Type B pancreatic cell (in vitro differentiated cells): ENCODE measurements at places on chromosomes 6 and 20. TPM values are rescaled to one million over a fixed set of nuclear protein-coding genes. Genes with fewer than 3 reads are reported as not detected.

- no peak for DNase-seq
Observed at GRCh38 chr6:21219856-21220255, 373.7 kb upstream of the SOX4 start.

The MAFB gene
- 104 and 114 TPM in 2 replicates for total RNA-seq

DNA sequence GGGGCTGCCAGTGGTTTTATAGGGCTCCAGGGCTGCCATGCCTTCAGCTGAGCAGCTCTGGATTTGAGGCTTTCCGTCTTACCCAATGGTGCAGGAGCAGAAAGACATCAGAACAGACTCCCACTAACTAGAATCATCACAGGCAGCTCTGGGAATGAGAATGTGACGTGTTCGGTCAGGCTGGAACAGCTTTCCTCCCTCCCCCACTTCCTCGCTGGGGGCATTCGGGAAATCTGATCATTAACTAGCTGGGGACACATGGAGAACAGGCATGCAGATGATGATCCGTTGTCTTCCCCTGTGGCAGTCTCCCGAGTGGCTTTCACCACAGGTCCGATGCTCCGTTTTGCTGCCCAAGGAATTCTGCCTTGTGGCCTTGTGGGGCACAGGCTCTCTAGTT, 5.5 kb upstream of the MTG2 start:
- DNase-seq, result no peak

DNA sequence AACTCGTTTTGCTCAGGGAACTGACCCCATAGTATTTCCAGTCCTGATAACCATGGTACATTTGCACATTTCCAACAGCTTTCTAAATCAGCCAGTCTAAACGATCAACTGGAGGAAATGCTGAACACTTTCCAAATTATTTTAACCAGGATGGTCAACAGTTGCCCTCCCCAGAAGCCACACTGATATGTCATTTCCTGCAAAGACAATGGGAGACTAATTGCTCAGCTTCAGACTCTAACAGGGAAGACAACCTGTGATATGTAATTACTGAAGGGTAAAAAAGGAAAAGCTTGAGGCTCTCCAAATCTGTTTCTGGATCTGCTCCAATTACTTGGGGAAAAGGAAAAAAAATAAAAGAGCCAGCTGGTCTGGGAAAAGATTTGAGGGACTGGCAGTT, 88.8 kb downstream of the FYN start:
- no peak for DNase-seq

The RBPJL gene
- total RNA-seq, result not detected in 2 replicates

DNA sequence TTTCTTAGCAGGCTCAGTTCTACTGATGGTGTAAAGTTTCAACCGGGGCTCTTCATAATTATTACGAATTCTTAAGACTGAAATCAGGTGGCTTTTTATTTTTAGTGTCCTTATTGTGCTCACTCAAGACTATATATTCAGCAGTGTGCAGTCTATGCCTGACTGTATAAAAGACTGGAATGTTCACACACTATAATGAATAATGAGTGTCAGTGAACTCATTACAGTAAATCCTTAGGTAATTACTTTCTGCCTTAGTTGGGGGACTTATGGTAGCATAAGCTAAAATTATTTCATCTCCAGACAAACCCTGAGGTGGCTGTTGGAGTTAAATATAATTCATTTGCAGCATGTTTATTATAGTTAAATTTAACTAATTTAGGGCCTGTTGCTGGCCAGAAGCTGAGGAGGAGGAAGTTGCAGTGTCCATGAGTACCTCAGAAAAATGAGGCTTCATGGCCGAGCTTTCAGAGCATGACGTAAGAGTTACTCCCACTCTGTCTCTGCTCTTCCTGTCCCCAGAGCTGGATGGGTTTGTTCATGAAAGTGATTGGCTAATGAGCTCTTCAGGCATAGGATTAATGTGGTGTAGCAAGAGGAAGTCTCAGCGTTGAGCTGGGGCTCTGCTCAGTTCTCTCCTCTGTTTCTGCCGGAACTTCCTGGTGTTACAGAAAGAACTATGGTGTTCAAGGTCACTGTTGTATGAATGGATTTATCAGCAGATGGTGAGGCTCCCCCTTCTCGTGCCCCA, 335.7 kb downstream of the NRN1 start:
- DNase-seq, result peak; percentile 40

DNA sequence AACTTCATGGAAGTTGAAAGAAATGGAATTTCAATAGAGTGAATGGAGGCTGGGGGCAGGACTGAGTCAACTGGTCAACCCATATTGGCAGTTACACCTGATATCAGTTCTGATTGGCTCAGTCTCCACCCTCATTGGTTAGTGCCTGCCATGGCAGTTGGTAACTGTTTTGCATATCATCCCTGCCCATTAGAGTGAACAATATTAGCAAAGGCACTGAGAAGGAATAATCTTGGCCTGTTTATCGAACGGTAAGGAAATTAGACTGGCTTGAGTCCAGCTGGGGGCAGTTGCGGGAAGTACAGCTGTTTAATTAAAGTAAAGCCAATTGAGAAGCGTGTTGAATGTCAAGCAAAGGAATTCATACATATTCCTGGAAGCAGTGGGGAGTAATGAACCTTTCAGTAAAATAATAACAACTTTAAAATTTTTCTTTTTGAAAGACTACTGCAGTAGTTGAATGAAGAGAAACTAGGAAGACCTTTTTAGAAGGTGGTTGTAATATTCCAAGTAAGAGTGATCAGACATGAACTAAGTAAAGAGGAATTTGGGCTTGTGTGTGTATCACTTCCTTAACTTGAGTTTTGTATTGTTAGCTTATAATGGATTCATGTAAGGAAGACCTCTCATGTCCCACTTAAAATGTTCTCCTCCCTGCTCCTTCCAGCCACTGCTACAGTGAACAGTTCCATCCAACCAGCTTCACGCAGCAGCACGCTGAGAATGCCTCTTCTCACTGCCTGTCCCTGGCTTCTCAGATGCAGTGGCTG, 17.2 kb upstream of the FAM50B start:
- no peak for DNase-seq

- peak; percentile 76 for DNase-seq
Observed at GRCh38 chr6:26550250-26550993, 12.3 kb downstream of the HMGN4 start.

DNA sequence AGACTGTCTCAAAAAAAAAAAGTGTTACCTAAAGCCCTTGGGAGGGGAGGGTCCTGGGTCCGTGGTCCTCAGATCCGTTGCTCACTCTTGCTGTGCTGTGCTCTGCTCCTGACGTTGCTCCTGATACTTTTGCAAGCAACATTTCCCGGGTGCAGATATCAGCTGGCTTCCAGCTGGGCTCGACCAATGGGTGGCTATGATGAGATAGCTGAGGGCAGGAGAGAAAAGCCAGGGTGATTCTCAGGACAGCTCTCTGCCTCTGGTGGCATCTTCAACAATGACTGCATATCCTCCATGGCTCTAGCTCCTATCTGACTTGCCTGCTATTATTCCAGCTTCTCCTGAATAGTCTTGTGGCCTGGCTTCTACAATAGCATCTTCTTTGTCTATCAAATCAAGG, 134.5 kb downstream of the RPS12 start:
- DNase-seq, result no peak

DNA sequence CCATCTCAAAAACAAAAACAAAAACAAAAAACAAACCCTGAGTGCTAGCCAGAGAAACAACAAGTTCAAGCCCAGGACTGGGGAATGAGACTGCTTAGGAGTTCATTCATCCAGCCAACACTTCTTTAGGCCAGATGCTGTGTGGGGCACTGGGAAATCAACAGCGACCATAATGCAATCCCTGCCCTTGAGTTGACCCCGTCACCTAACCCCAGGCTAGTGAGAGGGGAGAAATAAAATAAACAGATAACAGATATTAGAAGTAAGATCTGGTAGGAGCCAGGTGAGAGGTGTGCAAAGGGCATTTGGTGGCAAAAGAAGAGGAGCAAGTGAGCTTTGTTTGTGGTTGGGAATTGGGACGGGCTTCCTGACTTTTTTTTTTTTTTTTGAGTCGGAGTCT, 4.9 kb upstream of the RPL10A start:
- DNase-seq, result no peak

DNA sequence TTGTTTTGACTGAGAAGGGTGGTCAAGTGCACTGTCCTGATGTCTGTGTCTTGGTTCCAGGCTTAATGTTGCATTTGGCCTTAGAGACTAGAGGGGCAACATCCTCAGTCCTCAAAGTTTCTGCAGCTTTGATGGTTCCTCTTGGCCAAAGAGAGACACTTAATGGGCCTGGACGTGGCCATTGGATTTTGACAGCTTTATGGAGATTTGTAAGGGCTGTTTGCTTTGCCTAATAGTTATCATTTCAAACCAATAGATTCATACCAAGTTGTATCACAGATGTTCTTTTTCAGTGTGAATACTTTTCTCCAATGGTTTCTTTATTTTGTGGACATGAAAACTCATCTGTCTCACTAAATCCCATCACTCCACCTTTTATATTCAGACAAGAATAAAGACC, 45.8 kb upstream of the CLIC5 start:
- DNase-seq, result no peak

- DNase-seq, result no peak
Observed at GRCh38 chr20:61404303-61404702, 152.2 kb downstream of the CDH4 start.

DNA sequence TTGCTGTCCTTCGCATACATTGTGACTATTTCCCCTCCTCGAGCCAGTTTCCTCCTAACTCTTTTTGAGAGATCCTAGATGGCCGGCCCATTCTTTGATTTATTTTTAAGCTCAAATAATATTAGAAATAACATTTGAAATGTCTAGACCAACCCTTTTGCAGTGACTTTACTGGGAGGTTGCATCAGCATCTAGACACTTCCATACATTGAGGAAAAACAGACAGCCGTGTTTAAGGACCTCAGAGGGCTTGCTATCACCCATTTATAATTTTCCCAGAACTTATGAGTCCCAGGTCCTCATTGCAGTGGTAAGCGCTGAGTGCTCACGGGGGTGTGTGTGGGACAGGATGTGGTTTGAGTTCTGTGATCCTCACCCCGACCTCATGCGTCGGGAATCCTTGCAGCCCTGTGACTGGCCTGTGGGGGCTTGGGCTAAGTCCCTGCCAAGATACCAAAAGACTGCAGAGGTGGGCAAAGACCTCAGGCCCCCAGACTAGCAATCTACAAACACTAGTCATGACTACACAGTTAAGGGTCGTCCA, at the start of gene GPX5:
Gene GPX5 (plus strand): TSS at position 386 of the 544 bp plus-strand sequence. CDS start 133 bp downstream, at position 519.
- DNase-seq, result no peak

GRCh38 chr20:25160467-25160866, 35.0 kb upstream of the ENTPD6 start:
- DNase-seq, result no peak

GRCh38 chr20:52426856-52427255, 235.3 kb upstream of the ZFP64 start:
- no peak for DNase-seq

DNA sequence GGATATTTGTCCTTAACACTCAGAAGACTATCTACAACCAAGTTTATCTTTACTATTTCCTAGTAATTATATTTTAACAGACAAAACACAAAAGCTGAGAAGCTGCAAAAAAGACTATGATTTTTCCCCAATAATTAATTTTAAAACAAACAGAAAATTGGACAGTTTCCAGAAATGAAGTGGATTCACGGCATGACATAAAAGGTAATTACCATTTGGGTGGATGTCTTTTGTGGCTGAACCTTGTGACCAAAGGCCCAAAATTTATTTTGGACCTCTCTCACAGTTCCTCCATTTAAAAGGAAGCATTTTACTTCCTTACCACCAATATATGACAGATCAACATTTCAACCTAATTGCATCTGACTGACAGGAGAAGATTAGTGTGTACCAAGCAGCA, 90.2 kb downstream of the GMDS start:
- no peak for DNase-seq

DNA sequence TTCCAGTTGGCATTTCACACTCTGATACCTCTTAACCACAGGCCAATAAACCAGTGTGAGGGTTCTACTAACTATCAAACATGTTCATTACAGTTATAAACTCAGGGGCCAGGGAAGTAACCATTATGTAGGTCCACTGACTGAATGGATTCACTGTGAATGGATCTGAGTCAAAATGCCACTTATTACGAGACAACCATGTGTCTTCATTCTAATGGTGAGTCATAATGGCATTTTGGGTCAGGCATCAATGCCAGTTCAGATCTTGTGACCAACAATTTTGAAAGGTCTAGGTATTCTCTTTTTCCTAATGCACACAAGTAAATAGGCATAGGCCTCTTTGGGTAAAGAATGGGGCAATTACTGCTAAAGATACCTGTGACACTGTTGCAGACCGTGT, 112.2 kb upstream of the HEY2 start:
- DNase-seq, result no peak

The RBBP8NL gene
- 7.3 and 17.9 TPM in 2 replicates for total RNA-seq

- no peak for DNase-seq
Observed at GRCh38 chr6:47749757-47750156, 32.1 kb upstream of the OPN5 start.

The SMLR1 gene
- 0.53 and 1.3 TPM in 2 replicates for total RNA-seq

GRCh38 chr6:147331401-147331800, 127.2 kb downstream of the STXBP5 start:
- DNase-seq, result no peak

DNA sequence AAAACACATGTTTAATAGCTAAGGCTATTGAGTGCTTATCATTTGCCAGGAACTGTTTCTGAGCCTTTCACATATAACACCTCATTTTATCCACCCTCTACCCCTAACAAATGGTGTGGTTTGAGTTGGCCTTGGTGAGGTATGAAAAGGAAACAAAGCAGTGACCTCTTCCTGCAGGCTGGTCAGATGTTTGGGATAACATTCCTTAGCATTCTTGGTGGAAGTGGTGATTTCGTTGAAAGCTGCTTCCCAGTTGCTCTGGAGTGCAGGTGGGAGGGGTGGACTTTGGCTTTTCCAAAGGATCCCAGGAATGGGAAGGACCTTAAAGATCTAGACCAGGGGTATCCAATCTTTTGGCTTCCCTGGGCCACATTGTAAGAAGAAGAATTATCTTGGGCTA, 41.3 kb downstream of the CARMIL1 start:
- DNase-seq, result no peak

- DNase-seq, result no peak
Observed at GRCh38 chr6:34230653-34231371, 5.9 kb upstream of the HMGA1 start.

DNA sequence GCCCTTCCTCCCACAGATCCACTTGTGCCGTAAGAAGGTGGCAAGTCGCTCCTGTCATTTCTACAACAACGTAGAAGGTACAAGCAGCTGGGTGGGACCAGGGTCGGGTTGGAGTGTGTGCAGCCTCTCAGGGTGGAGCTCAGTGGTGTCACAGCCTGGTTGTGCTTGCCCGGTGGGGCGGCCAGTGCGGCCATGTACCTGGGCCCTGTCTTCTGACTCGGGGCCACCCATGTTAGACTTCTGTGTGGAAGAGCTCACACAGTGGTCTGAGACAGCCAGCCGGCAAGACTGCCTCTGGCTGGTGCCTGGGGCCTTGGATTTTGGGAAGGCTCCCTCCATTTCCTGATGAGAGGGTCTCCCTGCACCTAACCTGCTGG, 4.7 kb downstream of the RTEL1 start:
- DNase-seq, result no peak

The ECT2L gene
- 0.07 and 0.26 TPM in 2 replicates for total RNA-seq

GRCh38 chr20:63402181-63402859, 41.2 kb upstream of the CHRNA4 start:
- DNase-seq, result no peak
